ENCODE measurements at places on chromosomes 11 and 22. TPM values are rescaled to one million over a fixed set of nuclear protein-coding genes. Genes with fewer than 3 reads are reported as not detected.

GRCh38 chr11:61071913-61072312, 30.4 kb upstream of the CD5 start:
- DNase-seq, result no peak

RPS6KB2 gene
- 98.6 TPM for total RNA-seq

DNA sequence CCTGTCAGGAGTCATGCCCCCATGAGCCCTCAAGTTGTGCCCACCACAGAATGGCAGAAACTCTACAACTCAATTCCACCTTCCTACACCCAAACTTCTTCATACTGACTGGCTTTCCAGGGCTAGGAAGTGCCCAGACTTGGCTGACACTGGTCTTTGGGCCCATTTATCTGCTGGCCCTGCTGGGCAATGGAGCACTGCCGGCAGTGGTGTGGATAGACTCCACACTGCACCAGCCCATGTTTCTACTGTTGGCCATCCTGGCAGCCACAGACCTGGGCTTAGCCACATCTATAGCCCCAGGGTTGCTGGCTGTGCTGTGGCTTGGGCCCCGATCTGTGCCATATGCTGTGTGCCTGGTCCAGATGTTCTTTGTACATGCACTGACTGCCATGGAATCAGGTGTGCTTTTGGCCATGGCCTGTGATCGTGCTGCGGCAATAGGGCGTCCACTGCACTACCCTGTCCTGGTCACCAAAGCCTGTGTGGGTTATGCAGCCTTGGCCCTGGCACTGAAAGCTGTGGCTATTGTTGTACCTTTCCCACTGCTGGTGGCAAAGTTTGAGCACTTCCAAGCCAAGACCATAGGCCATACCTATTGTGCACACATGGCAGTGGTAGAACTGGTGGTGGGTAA, at the start of gene OR52W1:
OR52W1 (plus strand) TSS at position 51 of the 637 bp plus-strand sequence; CDS start at position 51, 0 bp downstream.
- DNase-seq, result no peak

LINC01488 gene
- not detected for total RNA-seq

GRCh38 chr11:60119710-60120109, 31.2 kb downstream of the MS4A2 start:
- DNase-seq, result no peak

DNA sequence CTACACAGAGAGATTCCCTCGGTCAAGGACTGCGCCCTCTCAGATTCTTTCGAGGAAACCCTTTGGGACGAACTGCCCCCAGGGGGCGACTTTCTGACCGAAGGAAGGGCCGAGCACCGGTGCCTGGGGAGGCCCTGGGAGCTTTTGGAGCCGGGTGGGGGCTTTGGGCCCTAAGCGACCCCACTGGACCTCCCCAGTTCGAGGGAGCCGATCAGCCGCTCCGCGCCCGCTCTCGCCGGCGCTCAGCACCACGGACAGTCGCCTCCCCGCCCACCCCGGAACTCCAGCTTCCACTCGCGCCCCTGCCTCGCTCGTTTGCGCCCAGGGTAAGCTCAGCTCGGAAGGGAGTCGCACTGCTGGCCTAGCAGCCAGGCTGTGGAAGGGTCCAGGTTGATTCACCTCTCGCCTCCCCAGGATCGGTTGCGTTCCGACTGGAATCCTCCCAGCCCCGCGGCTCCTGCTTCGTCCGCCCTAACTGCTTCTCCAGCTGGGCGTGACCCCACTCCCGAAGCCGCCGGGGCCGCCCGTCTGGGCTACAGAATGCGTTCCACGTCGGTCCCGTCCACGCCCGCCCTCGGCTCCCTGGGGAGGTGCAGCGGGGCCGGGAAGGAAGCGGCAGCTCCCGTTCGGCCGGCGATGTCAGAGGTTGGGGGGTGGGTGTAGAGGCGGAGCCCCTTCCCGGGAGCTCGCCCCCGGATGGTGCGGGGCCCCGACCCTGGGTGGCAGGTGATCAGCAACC, 428 bp downstream of the SCN3B start:
- DNase-seq, result peak; percentile 35

- no peak for DNase-seq
Measured at GRCh38 chr11:21069909-21070308, 400.5 kb downstream of the NELL1 start.

PATE2 gene
- total RNA-seq, result not detected
